ENCODE measurements at places on chromosomes 3 and 15.
A peak's percentile ranks its signal among the peaks of the same experiment; 100 is the strongest.

GRCh38 chr3:123909785-123910184, 25.7 kb upstream of the MYLK start:
- no peak for DNase-seq

GRCh38 chr15:51982013-51982769, 10.6 kb upstream of the LEO1 start:
- DNase-seq: peak; percentile 46

DNA sequence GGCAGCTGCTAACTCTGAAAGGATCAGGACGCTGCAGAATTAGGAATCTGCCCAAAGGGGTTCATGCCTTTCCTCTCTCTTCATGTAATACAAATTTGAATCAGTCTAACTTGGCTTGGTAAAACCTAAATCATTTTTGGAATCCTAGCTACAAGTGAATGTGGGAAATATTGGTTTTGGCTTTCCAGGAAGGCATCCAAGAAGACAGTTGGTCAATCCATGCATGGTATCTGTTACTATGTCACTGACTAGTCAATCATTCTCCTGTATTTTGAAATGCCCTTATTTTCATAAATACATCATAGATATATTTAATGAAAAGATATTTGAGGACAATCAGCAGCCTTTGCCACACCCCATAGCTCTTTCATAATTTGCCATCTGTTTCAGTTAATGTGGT, 7.5 kb upstream of the PLS1 start:
- no peak for DNase-seq

DNA sequence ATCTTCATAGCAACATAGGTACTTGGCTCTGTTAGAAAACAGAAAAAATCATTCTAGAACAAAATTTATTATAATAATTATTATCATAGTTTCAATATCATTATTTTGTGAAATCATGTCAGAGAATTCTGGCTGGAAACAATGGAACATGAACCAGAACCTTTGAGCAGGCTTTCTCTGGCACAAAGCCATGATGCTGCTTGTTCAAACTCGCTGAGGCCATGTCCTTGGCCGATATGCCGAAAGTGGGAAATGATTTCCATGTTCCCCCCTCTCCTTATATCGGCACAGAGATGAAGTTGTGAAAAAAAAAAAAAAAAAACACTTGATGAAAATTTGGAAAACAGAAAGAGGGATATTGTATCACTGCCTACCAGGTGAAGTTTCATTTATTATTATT, 49.0 kb upstream of the MRPL3 start:
- no peak for DNase-seq

DNA sequence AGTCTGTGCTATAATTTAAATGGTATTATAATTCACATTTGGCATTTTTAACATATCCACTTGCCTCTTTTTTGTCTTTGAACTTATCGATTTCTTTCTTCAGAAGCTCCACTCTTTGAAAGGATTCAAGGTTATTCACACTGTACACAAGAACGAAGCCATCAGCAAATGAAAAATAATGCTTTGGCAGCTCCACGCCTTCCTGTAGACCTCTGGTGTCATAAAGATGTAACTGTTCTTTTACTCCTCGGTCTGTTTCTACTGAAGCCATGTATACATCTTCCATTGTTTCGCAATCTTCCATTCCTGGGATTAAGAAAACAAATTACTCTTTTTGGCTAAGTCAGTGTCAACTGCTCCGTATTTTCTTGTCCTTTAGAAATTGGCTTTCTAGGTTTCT, 16.0 kb downstream of the NKIRAS1 start:
- DNase-seq: no peak

DNA sequence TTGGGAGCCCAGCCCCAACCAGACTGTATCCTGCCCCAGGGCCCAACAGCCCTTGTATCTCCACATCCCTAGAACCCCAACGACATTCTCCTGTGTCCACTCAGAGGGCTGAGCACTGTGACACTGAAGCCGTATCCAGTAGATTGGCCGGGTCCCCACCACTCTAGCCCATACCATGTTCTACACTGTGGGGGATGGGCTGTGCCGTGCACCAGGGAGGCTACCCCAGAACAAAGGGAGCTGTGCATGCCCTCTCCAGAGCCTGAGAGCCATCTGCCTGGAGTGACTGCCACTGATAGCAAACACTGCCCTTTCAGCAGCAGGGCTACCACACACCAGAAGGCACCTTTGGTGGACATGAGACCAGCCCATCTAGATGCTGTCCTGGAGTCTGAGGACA, 37.1 kb upstream of the CP start:
- DNase-seq: no peak

GRCh38 chr3:97829198-97829597, 7.4 kb downstream of the CRYBG3 start:
- DNase-seq: no peak

DNA sequence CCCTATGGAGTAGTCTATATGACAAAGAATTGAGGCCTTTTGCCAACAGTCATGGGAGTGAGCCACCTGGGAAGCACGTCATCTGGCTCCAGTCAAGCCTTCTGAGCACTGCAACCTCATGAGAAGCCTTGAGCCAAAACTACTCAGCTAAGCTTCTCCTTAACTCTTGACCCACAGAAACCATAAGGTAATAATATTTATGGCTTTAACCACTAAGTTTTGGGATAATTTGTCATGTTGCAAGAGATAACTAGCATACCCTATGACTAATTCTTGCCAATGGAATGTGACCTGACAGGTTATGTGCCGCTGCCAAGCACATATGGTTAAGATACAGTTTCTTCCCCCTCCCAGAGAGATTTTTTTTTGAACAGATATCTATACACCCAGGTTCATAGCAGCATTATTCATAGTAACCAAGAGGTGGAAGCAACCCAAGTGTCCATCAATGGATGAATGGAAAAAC, 11.8 kb upstream of the SLC6A11 start:
- DNase-seq: no peak

GRCh38 chr3:185930393-185931107, 7.3 kb downstream of the TRA2B start:
- DNase-seq: no peak

- no peak for DNase-seq
Observed at GRCh38 chr3:120072867-120073525, 21.3 kb downstream of the GSK3B start.

DNA sequence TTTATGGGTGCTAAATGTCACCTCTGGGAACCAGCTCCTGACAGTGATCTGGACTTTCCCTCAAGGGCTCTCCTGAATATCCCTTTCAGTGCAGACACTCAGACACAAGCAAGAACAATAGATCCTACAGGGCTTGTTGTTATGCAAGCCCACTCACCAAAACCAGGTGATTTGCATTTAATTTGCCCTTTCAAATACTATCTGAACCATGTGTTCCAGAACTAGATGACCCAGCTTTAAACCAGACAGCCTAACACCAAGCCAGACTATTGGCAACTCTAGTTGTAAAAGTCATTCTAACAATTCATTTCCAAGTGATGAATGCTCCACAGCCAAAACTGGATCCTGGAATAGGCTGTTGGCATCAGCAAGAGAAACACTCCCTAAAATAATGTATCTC, 5.6 kb upstream of the ATP8B4 start:
- DNase-seq: no peak

DNA sequence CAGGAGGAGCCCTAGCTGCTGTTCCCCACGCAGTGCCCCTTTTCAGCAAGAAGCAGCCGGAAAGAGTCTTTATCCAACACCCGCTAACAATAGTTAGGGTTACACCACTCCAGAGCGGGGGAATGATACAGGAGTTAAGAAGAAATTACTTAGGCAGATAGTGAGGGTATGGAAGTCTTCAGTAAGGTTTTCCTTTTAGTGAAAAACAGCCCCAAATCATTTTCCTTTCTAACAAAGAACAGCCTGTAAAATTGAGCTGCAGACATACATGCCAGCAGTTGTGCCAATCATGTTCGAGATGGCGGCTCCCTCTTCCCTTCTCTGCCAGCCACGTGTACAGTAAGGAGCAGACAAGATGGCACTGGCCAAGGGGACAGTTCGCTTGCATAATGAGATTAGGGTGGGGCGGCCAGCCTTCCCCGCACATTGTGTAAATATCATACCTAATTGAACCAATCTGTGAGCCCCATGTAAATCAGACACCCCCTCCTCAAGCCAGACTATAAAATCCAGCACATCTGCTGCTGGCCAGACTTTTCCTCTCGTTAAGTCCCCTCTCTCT, 18.5 kb upstream of the SENP5 start:
- DNase-seq: no peak

DNA sequence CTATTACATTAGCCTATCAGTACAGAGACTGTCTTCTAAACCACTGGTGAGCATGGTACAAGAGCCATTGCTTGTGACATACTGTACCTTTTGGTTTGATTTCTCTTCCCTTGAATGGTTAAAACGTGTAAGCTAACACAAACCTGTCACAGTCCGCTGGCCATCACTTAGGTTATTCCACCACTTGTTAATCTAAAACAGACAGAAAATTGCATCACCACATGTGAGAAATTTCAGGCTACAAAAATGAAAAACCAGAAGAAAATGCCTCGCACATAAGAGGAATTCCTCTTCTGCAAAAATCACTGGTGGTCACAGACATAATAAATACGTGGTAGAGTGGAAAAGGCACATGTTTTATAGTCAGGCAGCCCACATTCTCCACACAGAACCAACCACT, 22.1 kb downstream of the PARL start:
- DNase-seq: no peak

DNA sequence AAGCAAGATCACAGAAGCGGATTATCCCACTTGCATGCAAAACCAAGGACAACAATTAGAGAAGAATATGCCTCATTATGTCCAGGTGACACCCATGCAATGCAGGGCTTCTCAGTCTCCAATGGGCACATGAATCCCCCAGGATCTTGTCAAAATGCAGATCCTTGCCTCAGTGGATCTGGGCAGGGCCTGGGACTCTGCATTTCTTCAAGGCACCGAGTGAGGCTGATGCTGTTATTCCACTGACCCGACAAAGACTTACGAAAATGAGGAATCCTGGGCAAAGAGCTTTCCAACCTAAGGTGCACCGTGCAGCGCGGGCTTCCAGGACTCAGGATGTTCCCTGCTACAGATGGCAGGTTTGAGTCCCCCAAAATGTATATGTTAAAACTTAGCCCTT, 99.2 kb downstream of the ATP10A start:
- no peak for DNase-seq

- DNase-seq: no peak
Observed at GRCh38 chr15:29840926-29841325, 18.7 kb upstream of the TJP1 start.

DNA sequence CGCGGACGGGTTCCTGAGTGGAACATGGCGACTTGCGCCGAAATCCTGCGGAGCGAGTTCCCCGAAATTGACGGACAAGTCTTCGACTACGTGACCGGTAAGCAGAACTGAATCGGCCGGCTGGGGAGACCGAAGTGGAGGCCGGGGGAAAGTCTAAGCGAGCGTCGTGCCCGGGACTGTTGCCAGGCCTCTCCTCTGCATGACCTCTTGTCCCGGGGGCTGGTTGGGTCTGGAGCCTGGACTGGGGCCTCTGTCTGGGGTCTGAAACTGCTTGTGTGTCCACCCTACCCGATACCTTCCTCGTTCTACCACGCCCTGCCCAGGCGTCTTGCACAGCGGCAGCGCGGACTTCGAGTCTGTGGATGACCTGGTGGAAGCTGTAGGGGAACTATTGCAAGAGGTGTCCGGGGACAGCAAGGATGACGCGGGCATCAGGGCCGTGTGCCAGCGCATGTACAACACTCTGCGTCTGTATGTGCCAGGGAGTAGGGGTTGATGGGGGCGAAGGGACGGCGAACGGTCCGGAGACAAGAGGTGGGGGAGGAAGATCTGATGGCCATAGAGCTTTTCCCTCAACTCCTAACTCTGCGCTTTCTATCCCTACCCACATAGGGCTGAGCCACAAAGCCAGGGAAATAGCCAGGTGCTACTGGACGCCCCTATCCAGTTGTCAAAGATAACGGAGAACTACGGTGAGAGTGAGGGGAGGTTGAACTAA, at the start of gene ABCF3:
Gene ABCF3 (plus strand): TSS at position 16 of the 718 bp plus-strand sequence. CDS start 9 bp downstream, at position 25.
- DNase-seq: no peak

DNA sequence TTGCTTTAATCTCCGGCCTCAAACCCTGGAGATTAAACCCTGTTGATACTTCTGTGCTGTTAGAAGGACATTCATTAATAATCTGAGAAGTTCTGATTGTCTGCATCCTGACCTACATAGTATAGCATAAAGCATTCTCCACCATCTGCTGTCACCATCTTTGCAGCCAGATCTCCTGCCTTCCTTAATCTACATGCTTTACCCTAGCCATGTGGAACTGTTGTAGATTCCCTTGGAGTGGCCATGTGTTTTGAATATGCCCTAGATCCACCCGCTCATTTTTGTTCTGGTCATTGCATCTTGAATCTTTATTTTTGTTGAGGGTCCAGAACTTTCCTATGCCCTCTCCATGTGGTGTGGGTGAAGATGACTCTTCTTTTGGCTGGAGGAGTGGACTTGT, 110.3 kb downstream of the OXSM start:
- DNase-seq: no peak

DNA sequence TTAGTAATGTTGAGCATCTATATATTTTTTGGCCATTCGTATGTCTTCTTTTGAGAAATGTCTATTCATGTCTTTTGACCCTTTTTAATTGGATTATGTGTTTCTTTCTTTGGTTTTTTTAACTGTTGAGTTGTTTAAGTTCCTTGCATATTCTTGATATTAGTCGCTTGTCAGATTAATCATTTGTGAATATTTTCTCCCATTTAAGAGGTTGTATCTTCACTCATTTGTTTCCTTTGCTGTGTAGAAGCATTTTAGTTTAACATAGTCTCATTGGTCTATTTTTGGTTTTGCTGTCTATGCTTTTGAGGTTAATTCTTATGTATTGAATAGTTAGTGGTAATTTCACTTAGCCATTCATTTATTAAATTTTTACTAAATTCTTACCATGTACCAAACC, 283.8 kb downstream of the ZPLD1 start:
- DNase-seq: no peak

GRCh38 chr3:37768107-37768809, 93.4 kb upstream of the CTDSPL start:
- no peak for DNase-seq

All from stimulated activated CD4-positive, alpha-beta T cell treated with anti-CD3 and anti-CD28 coated beads, Interleukin-2, amount 100 ng/mL, for 24 hours (primary cell).